A549 treated with CORT108297 at 1 μM for 4 hours (cell line): ENCODE measurements at places on chromosomes 12 and 14. TPM values are rescaled to one million over a fixed set of nuclear protein-coding genes. Genes with fewer than 3 reads are reported as not detected.

SLC2A14 gene
- total RNA-seq, result not detected in 5 replicates

STAC3 gene
- 0.33 to 0.47 TPM (median 0.42 TPM) in 5 replicates for total RNA-seq

CD4 gene
- total RNA-seq, result 0.03 TPM in 1 of 5 replicates, not detected in the others

TIMELESS gene
- 33.5 to 41.0 TPM (median 36.6 TPM) in 5 replicates for total RNA-seq

ACTR6 gene
- 20.7 to 40.5 TPM (median 23.7 TPM) in 5 replicates for total RNA-seq

ARMH4 gene
- 0.55 to 0.84 TPM (median 0.69 TPM) in 5 replicates for total RNA-seq

LGALS3 gene
- total RNA-seq, result 166 to 207 TPM (median 187 TPM) in 5 replicates

AP5M1 gene
- 16.2 to 21.0 TPM (median 20.1 TPM) in 5 replicates for total RNA-seq

CFAP73 gene
- 0.07 to 0.13 TPM (median 0.11 TPM) in 4 of 5 replicates, not detected in the other for total RNA-seq

RIPK3 gene
- total RNA-seq, result not detected in 5 replicates

ATF7IP gene
- 4.9 to 5.8 TPM (median 5.2 TPM) in 5 replicates for total RNA-seq

CPNE6 gene
- total RNA-seq, result 0.05 TPM in 1 of 5 replicates, not detected in the others

TMEM30B gene
- total RNA-seq, result 0.12 to 0.27 TPM (median 0.17 TPM) in 5 replicates

CMAS gene
- total RNA-seq, result 41.0 to 48.6 TPM (median 46.4 TPM) in 5 replicates

NTN4 gene
- 44.5 to 54.5 TPM (median 50.9 TPM) in 5 replicates for total RNA-seq

ARF6 gene
- 61.5 to 74.8 TPM (median 68.2 TPM) in 5 replicates for total RNA-seq

AQP6 gene
- not detected in 5 replicates for total RNA-seq

LPAR5 gene
- total RNA-seq, result 0.45 to 0.81 TPM (median 0.70 TPM) in 5 replicates

PARPBP gene
- total RNA-seq, result 18.7 to 25.3 TPM (median 22.1 TPM) in 5 replicates

LGR5 gene
- total RNA-seq, result 0.05 TPM in 1 of 5 replicates, not detected in the others

SMCO2 gene
- 0.10 to 0.34 TPM (median 0.25 TPM) in 4 of 5 replicates, not detected in the other for total RNA-seq

SERPINA3 gene
- 6.6 to 11.2 TPM (median 9.0 TPM) in 5 replicates for total RNA-seq

MYH6 gene
- not detected in 5 replicates for total RNA-seq

RERG gene
- 0.10 to 0.26 TPM (median 0.22 TPM) in 5 replicates for total RNA-seq

TAS2R46 gene
- 0.08 TPM in 1 of 5 replicates, not detected in the others for total RNA-seq

OVCH1 gene
- total RNA-seq, result not detected in 5 replicates

SLC38A4 gene
- not detected in 5 replicates for total RNA-seq

ZBTB1 gene
- total RNA-seq, result 19.6 to 25.2 TPM (median 22.9 TPM) in 5 replicates

SMOC1 gene
- 16.2 to 25.4 TPM (median 19.6 TPM) in 5 replicates for total RNA-seq

KRT78 gene
- total RNA-seq, result 0.08 to 0.14 TPM (median 0.10 TPM) in 3 of 5 replicates, not detected in the others

FGF23 gene
- not detected in 5 replicates for total RNA-seq

NFATC4 gene
- total RNA-seq, result 0.10 to 0.41 TPM (median 0.23 TPM) in 5 replicates

CCDC85C gene
- 31.6 to 42.6 TPM (median 39.9 TPM) in 5 replicates for total RNA-seq

EML1 gene
- total RNA-seq, result 38.0 to 44.9 TPM (median 43.2 TPM) in 5 replicates

TAS2R43 gene
- not detected in 5 replicates for total RNA-seq

EIF2S3B gene
- total RNA-seq, result 0.53 to 0.88 TPM (median 0.65 TPM) in 5 replicates

FGD4 gene
- 2.3 to 4.2 TPM (median 3.2 TPM) in 5 replicates for total RNA-seq

DTX3 gene
- 14.1 to 19.9 TPM (median 19.8 TPM) in 5 replicates for total RNA-seq

LMNTD1 gene
- not detected in 5 replicates for total RNA-seq
